Immature natural killer cell (primary cell): ENCODE measurements at places on chromosomes 1 and 21.

DNA sequence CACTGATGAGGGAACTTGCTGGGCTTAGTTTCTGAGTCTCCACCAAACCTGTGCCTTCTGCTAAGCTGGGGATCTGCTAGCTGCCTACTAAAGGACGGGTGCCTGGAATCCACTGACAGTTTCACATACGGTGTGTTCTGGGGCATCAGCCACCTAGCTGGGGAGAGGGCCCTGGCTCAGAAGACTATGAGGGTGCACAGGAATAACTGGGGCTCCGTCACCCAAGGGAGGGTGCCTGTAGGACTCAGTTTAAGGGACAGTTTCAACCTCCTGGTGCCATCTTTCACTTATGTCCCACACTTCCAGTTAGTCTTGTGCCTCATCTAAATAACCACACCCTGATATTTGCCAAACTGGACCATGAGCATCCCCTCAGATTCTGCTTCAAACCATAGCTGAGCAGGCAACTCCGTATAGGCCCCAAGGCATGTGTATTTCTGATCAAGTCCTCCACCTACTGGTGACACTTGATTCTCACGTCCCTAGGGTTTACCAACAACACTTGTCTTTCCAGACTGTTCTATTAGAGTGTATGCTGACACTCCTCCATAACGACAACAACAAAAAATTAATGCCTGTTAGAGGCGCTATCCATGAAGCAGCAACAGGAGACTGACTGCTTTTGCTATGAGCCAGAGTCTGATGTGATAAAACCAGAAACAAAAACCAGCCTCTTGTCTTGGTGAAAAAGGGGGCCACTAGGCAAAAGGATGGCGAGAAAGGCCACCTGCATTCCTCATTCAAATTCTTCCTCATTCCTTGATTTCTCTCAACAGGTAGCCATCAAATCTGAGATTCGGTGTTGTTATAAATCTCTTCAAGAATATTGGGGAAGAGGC, 55.0 kb upstream of the PAXBP1 start:
- peak; percentile 9 for DNase-seq

DNA sequence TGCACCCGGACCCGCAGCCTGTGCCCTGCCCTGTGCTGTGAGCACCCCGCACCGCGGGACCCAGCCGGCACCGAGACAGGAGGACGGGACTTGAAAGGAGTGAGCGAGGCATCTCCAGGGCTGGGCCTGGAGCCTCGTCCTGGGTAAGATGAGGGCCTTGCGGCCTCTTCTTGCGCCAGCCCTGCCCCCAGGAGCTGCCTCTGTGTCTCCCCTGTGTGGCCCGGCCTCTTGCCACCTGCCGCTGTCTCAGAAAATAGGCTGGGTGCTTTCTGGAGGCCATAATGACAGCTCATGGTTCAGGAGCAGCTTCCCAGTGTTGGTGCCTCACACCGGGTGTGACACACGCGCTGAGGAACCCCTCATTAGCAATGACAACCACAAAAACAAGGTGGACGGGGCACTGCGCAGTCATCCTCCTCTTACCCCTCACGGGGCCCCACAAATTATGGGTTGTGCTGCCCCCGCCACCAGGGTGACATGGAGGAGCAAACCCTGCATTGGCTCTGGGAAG, 161.5 kb upstream of the C1orf174 start:
- no peak for DNase-seq

- DNase-seq, result no peak
Measured at GRCh38 chr1:41623736-41624135, 139.3 kb upstream of the EDN2 start.

DNA sequence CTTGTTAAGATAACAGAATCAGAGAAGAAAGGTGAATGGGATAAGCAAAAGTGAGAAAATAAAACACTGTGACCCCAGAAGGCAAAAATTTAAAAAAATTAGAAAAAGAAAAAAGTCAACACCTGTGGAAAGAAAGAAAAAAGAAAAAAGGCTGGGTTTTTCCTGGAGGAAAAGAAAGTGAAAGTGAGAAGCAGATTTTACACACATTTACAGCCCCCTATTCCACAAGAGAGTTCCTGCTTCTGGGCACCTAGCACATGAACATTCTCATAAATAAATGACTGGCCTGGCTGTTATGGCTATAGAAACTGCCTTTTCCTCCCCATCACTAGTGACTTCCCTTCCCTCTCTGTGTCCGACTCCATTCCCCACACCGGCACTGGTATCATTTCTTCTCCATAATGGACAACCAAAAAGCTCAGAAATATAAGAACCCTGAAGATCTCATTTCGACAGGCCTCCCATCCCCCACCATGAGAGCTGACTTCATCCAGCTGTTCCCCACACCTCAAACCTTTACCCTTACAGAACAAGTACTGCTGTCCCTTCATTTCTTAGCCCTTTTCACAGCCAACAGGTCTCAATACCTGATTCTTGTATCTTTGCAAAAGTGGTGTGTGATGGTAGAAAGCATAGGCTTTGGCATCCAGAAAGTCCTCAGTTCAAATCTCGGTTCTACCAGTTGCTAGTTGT, 12.6 kb downstream of the MTF1 start:
- DNase-seq, result no peak

GRCh38 chr1:121408354-121408753, 223.6 kb downstream of the SRGAP2C start:
- no peak for DNase-seq

GRCh38 chr1:12178511-12178910, 11.7 kb downstream of the TNFRSF1B start:
- no peak for DNase-seq

DNA sequence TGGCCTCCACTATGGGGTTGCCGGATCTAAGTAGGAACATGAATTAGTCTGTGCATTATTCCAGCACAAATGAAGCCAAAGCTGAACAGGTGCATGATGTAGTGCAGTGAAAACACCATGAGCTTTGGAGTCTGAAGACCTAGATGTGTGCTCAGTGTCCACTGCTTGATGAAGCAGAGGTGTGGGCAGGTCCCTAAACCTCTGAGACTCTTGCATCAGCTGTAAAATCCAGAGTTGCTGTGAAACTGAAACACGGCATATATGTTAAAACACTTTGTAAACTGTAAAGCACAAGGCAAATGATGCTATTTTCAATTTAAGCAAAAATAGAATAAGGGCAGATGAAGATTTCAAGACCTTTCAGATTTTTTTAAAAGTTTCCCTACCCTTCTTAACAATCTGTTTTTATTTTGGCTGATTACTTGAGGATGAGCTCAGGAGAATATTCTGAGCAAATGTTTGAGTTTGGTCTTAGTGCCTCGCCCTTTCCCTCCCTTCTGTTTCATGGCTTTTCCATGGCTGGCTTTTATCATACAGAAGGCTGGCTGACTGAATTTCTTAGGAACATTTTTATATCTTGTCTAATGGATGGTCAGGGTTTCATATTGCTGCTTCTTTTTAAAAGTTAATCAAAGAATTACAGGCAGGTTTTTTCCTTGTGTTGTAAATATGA, 221.8 kb downstream of the NTNG1 start:
- DNase-seq, result no peak

GRCh38 chr1:157137046-157137407, 1.2 kb downstream of the ETV3 start:
- no peak for DNase-seq

- DNase-seq, result no peak
Measured at GRCh38 chr1:94119796-94120569, 965 bp downstream of the ABCA4 start.

DNA sequence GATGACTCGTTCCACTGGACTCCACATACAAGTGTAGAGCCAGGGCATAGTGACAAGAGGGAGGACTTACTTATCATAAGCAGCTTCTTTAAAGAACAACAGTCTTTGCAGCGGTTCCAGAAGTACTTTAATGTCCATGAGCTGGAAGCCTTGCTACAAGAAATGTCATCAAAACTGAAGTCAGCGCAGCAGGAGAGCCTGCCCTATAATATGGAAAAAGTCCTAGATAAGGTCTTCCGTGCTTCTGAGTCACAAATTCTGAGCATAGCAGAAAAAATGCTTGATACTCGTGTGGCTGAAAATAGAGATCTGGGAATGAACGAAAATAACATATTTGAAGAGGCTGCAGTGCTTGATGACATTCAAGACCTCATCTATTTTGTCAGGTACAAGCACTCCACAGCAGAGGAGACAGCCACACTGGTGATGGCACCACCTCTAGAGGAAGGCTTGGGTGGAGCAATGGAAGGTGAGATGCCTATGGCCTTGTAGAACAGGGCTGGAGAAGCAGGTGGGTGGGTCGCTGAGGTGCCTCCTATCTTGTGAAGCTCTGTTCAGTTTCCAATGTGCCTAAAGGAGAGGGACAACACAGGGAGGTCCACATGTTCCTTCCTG, 12.1 kb downstream of the MIA3 start:
- no peak for DNase-seq

DNA sequence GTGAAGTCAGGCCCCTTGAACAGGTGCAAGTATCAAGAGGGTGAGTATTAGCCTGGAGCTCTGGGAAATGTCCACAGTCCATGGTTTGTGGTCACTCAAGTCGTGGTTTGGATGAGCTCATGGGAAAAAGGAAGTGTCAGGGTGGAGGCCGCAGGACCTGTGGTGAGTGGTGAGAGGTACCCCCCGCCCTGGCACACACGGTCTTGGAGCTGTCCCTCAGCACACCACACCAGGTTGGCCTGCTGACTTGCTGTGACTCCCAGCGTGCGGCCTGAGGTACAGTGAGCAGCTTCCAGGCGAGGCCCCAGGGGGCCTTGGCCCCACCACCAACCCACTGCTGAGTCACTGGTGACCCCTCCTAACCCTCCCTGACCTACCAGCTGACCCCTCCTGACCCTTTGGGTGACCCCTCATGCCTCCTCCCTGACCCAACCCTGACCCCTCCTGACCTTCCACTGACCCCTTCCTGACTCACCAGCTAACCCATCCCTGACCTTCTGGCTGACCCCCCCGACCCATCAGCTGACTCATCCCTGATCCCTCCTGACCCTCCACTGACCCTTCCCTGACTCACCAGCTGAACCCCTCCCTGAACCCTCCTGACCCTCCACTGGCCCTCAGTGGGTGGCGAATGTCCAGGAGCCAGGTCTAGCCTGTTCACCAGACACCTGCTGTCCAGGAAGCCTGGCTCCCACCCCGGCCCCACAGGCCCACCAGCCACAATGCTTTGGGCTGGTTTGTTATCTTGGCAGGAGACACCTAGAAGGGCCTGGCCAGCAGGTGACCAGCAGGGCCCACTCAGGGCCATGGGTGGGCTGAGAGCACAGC, 34.8 kb upstream of the RNF187 start:
- no peak for DNase-seq

DNA sequence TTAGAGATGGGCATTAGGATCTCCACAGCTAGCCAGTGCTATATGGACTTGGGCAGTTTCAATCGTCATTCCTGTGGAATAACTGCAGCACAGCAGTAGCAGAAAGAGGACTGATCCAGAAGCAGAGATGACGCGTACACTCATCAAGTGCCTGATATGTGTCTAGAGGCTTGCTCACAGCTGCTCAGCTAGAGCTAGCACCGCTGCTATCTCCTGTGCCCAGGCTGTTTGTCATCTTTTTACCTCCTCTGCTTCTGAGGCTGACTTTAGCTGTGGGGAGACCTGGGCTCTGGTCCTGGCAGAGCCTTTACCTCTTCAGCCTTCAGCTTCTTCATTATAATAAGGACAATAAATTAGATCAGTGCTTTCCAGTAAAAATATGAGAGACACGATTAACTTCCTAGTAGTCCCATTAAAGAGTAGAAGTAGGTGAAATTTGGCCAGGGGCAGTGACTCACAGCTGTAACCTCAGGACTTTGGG, 5.3 kb downstream of the TENT5C start:
- no peak for DNase-seq

DNA sequence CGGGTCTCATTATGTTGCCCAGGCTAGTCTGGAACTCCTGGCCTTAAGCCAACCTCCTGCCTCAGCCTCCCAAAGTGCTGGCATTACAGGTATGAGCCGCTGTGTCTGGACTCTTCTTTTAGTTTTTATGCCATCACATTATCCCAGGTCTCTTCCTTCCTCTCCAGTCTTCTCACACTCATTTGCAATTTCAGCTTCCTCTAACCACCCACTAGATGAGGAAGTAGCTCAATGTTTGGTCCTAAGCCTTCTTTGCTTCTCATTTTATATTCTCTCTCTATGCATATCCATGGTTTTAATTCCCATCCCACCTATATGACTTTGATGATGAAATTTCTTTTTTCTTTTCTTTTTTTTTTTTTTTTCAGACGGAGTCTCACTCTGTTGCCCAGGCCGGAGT, 3.1 kb upstream of the ZBTB8A start:
- no peak for DNase-seq

- no peak for DNase-seq
Measured at GRCh38 chr1:7313826-7314225, 457.3 kb upstream of the VAMP3 start.

- no peak for DNase-seq
Measured at GRCh38 chr1:209607102-209607794, 23.7 kb downstream of the CAMK1G start.

- peak; percentile 65 for DNase-seq
Measured at GRCh38 chr1:174998569-174999215, 1.1 kb upstream of the CACYBP start.
